ENCODE measurements at places on chromosomes 4 and X.

- DNase-seq = no peak
These were observed 46.5 kb upstream of the PGRMC1 start for GRCh38 chrX:119189595-119189994.

DNA sequence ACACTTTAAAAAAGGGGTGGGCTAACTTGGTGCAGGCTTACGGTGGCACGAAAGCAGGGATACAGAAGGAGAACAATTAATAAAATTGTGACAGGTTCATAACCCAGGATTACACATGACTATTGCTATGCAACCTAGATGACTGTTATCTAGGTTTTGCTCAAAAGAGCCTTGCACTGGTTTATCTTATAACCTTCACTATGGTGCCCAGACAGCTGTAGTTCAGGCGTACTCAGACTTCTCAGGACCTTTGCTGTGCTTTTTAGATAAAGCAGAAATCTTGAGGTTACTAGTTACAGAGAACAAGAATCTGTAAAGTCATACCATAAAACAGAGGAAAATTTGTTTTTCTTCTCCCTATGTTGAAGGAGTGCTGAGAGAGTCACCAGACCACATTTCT lies 44.4 kb downstream of the UGT2A3 start:
- DNase-seq = no peak

- no peak for DNase-seq
These were observed 3.6 kb upstream of the KLHL15 start for GRCh38 chrX:24030597-24030996.

- DNase-seq = no peak
These were observed 985 bp upstream of the CXCL11 start for GRCh38 chr4:76036855-76037254.

- DNase-seq = no peak
These were observed 233.8 kb downstream of the FRMPD4 start for GRCh38 chrX:12372111-12372510.

GRCh38 chrX:66163447-66163846 lies 600 bp upstream of the HEPH start:
- no peak for DNase-seq

DNA sequence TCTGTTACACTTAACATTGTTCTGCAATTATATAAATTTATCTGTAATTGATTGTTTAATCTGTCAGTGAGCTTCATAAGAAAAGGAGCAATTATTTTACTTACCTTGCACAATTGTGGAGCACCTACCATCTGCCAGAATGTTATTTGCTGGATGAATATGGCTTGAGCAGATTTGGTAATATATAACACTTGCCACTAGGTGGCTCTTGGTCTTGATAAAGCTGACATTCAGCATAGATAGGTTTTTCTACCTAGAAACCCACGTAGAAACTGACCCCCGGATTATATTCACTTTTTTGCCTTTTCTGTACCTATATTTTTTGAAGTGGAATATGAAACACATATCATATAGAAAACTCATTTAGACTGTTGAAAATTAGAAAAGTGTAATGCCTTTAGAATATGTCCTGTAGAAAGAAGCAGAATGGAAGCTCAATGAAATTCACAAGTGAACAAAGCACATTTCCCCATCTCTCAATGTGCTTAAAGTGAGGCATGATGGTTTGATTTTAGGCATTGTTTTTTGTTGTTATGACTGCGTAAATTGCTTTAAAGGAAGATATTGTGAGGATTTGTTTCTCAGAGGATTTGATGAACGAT lies 9.5 kb downstream of the RBPJ start:
- no peak for DNase-seq

DNA sequence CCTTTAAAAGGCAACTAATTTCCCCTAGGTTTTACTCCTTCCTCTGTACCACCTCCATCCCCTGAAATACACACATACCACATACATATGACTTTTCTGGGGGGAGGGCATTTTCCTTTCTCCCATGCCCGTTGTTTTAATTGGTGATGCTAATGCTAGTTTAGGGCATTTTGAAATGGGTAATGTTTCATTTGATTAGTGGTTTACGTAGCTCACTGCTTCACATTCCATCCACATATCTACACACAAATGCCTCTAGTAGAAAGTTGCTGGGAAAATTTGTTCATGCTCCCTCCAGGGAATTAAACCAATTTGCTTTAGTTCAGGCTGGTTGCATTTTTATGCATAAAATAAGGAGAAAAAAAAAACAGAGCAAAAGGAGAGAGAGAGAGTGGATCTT lies 231.2 kb downstream of the FRAS1 start:
- no peak for DNase-seq

- no peak for DNase-seq
These were observed 85.5 kb downstream of the PHEX start for GRCh38 chrX:22117633-22118032.

DNA sequence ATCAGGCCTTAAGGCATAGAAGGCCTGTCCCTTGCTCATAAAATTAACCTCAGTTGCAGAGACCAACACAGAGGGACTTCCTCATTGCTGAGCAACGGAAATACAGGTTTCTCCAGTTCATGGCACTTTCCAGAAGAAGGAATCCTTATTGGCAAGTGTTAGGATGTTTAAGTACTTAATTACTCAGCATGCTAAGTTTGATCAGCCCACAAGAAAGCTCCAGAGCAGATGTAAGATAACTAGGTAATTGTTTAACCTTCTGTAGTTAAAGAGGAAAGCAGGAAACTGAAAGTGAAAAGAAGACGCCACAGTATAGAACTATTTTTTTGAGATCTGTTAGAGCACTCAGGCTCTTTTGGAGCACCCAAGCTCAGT lies 33.5 kb downstream of the SMS start:
- no peak for DNase-seq

DNA sequence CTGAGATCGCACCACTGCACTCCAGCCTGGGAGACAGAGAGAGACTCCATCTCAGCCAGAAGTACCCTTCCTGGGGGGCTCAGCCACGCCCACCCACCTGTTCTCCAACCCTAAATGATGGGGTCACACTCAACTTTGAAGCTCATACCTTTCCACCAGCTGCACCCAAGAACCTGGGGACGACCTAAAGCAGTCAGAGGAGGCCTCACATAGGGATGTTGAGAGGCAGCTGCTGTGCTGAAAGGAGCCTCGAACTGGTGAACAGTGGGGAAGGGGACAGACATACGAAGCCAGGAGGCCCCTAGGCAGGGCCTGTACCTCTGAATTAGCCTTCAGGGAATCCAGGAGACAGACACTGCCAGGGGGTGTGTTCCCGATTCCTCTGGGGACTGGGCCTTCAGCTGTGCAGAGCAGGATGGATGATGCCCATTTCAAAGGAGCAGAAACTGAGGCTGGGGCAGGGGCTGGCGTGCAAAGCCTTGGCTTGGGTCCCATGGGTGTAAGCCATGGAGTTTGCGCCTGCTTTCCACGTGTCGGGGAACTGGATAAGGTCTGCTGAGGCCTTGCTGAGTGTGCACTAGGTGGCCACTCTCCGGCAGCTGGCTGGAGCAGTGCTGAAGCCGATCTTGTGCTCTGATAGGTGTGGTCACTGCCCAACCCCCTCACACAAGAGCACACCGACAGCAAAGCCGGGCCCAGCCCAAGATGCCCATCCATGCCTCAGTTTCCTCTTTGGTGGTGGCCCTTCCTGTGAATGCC lies 130.8 kb downstream of the CPZ start:
- DNase-seq = no peak

- DNase-seq = no peak
These were observed 5.5 kb upstream of the PAGE1 start for GRCh38 chrX:49701323-49701722.

DNA sequence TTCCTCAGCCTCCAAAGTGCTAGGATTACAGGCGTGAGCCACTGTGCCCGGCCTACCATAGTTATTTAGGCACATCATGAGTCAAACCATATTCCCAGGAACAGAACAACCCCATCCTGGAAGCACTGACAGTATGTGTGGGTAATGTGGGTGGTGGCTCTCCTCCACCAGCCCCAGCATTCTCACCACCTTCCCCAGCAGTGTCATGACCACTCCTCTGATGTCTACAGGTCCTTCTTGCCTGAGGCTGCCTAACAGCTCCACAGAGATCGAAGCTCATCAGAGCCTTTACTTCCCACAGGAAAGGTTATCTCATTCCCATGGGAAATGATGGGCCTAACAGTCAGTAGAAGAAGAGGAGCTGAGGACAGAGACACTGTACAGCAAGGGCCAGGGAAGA lies 129.5 kb upstream of the GPC4 start:
- DNase-seq = no peak

DNA sequence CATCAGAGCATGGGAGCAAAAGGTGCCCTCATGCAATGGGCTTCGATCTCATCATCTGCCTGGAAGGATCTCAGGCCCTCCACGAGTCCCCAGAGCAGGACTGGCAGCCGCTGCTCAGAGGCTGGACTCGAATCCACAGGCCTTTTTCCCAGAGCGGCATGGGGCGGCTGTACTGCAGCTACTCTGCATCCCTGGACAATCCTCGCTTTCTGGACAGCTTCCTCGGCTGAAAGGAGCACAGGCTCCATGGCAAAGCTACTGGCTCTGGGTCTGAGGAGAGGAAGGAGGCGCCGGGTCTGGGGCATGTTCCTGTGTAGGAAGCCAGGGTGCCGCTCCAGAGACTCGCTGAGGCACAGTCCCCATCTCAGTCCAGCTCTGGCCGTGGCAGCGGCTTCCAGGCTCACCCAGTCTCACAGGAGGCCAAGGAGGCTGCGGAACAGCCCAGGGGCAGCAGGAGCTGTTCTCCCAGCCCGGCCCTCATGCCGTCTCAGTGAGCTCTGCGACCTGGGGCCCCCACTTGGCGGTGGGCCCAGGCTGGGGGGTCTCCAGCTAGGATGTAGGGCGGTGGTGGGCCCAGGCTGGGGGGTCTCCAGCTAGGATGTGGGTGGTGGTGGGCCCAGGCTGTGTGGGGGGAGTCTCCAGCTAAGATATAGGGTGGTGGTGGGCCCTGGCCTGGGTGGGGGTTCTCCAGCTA lies 2.7 kb upstream of the SPON2 start:
- DNase-seq = no peak

DNA sequence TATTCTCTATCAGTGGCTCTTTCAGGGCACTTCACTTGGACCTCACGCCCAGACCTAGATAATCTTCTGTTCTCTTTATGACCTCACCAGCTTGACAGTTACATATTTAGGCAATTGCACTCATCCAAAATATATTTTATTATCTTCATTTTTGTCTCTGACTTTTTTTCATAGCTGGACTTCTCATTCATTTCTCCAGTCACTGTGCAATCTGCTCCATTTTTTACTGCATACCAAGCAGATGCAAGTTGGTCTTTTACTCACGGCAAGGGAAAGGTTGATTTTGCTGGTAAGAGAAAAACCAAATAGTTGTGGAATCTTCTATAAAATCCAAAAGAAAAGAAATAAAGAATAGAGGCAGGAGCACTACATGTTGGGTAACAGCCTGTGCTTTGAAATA lies 31.7 kb downstream of the MAD2L1 start:
- no peak for DNase-seq

- no peak for DNase-seq
These were observed 973 bp downstream of the YIPF6 start for GRCh38 chrX:68499543-68500504.

DNA sequence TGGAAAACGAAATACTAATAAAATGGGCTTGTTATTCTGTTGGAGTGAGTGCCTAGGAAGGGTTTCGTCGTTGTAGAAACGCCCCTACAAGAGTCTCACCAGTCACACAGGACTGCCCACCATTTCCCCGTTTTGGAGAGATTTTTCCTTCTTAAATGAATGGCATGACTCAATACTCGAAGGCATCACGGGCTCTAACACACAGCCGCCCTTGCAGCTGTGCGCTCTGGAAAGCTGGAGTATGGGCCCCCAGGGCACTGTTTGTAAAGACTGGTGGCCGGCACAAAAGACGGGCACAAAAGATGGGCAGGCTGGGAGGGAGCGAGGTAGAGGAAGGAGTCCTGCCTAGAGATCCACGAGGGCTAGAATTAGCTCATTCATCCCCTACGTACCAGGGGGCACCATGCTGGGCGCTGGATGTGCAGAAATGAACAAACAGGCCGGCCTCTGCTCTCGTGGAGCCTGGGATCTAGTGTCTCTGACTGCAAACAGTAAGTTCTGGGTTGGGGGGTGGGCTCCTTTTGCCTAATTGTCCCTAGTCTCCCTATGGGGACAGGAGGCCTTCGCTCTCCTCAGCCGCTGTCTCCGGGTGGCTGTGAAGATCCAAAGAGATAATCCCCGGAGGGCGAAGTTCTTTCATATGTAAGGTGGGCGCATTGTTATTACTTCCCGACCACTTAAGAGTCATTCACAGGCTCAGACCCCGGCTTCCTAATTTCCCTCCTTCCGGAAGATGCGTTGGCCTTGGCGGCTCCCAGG lies 1.0 kb upstream of the SFRP2 start:
- DNase-seq = no peak

DNA sequence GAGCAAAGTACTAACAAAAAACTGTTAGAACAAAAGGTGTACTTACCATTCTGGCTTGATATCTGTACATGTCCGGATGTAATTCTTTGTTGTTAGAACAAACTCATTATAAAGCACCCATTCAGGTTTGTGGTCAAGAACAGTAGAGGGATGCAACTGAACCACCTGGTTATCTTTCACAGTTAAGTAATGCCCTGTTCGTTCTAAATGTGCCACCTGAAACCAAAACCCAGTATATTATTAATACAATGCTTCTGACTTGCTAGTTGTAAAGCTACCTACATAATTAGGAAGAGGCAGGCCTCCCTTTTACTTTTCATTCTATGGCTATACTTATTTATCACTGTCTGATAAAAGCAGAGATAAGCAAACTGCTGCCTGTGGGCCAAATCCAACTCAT lies 54.8 kb downstream of the DHX15 start:
- no peak for DNase-seq

GRCh38 chrX:12934850-12935249 lies 28.4 kb downstream of the TLR8 start:
- no peak for DNase-seq

GRCh38 chr4:8591626-8592365 lies 769 bp upstream of the CPZ start:
- no peak for DNase-seq

DNA sequence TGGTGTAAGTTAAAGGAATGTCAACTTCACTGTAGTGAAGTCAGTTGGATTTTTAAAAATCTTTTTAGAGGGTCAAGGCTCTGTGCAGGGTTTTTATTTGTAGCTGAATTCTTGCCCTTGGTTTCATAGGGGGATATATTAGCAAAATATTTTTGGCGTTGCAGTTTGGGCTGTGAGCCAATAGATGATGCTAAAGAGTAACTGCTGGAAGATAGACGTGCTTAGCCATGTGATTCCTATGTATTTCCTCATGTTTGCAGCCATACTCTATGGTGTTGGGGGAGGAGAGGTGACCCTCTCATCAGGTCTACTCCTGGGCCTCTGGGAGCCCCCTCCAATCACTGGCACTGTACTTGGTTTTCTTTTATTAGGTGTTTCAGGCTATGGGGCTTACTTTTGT lies 246.7 kb upstream of the ARHGAP24 start:
- DNase-seq = no peak

DNA sequence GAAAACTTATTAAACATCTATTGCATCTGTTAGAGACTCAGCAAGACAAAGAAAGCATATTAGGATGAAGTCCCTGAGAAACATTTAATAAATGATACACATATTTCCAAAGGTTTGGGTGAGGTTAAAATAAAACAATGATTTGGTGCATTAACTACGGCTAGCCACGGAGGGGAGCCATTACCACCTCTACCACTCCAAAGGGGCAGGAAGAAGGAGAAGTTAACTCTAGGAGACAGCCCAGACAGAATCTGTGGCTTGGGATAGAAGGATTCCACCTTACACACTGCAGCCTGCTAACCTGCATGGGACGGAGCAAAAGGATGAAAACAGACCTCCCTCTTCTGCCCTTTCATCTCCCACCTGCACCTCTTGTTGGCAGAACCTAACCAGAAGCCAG lies 189.1 kb upstream of the C1QTNF7 start:
- peak; percentile 36 for DNase-seq

Data from activated naive CD8-positive, alpha-beta T cell treated with anti-CD3 and anti-CD28 coated beads, Interleukin-2, amount 10 ng/mL, durations not matched to agents 7 days and 5 days (primary cell).